Fibroblast of lung (primary cell): ENCODE measurements at places on chromosomes 4 and X.

GRCh38 chr4:43564107-43564506, 671.6 kb downstream of the GRXCR1 start:
- DNase-seq: no peak

- no peak for DNase-seq
Observed at GRCh38 chr4:108100827-108101226, 67.9 kb downstream of the LEF1 start.

DNA sequence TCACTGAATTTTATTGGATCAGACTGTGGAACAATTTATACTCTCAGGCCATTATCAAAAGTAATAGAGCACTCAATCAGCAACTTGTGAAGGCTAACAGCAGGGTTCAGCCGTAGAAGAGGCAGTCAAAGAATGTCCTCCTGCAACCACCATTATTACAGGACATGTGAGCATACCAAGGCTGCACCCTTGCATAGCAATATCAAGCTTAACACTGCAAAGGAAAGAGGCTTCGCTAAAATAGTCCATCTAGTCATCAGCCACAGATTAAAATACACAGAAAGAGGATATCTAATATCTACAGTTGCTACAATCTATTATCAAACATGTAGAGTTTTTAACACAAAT, 42.9 kb upstream of the TMPRSS11B start:
- no peak for DNase-seq

DNA sequence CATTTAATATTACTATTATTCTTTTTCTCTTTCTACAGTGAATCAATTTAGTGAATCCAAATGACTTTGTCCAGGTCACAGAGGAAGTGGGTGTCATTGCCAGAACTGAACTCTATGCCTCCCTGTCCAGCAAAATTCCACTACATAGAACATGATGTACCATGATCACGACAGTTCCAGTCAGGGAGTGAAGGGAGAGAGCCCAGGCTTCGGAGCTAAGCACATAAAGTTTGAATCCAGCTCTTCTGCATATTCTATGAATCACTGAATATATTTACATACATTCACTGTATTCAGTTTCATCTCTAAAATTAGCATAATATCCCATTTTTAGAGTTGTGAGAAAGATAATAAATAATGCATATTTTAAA, 17.4 kb downstream of the ARHGEF38 start:
- DNase-seq: no peak

DNA sequence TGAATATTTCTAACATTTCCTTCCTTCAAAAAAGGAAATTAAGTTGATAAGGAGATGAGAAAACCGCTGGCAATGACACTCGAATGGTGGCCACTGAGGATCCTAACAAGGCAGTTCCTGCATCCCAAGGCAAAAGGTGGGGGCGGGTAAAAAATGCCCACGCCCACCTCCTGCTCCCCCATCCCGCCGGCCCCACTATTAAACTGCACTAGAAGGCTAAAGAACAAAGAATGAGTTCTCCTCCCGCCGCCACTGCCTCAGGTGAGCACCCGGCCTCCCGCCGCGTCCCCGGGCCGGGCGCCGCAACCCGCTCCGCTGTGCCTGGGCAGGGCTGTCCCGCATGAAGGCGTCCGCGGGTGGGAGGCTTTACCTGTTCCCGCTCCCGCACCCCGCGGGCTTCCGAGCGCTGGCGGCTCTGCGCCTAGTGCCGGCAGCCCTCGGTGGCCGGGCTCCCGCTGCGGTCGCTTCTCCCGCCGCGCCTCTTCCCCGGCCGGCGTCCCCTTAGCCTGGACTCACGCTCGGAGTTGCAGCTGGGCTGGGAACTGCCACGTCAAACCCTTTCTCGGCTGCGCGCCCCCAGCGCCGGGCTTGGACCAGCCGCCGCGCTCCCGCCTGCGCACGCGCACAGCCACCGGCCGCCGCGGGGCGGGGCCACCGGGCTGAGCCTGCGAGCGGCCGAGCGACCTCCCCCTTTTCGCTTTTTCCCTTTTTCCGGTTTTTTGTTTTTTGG, at the start of gene SEC24D:
SEC24D (minus strand) TSS at position 556 of the 730 bp plus-strand sequence. CDS start 2,430 bp downstream, outside the sequence.
- DNase-seq: peak; percentile 78

GRCh38 chr4:114385195-114385985, 213.2 kb upstream of the UGT8 start:
- DNase-seq: no peak

- DNase-seq: no peak
Observed at GRCh38 chr4:181158971-181159370, 1084.2 kb upstream of the TENM3 start.
